ENCODE measurements at places on chromosomes 2 and 18.
A peak's percentile ranks its signal among the peaks of the same experiment; 100 is the strongest.

DNA sequence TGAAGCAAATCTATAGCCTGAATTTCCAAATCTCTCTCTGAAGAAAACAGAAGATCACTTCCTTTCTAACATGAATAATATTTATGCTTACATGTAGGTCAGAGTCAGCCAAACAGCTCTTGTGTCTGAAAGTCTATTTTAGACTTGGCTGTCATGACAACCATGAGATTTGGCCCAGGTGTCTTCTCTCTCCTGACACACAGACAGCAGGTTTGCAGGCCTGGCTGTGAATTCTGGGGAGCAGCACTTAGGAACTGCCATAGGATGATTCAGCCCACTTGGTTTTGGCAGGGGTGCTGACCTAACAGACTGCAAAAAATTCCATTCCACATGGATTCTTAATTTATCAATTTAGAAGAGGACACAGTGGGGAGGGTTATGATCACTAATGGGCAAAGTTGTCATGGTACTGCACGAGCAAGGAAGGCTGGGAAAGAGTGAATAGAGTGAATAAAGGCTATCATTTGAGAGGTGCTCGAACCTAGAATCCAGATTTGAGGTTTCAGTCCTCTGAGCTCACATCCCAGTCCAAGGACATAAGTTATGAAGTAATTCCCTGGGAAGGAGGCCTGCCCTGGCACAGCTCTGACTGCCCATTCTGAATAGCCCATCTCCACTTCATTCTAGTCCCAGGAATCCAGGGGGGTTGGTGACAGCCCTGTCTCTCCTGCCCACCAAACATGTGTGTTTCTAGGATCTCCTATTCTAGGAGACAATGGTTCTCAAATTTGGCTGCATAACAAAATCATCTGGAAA, 453.9 kb upstream of the TRIB2 start:
- DNase-seq: no peak

GRCh38 chr18:46693996-46694395, 37.0 kb upstream of the LOXHD1 start:
- DNase-seq: no peak

DNA sequence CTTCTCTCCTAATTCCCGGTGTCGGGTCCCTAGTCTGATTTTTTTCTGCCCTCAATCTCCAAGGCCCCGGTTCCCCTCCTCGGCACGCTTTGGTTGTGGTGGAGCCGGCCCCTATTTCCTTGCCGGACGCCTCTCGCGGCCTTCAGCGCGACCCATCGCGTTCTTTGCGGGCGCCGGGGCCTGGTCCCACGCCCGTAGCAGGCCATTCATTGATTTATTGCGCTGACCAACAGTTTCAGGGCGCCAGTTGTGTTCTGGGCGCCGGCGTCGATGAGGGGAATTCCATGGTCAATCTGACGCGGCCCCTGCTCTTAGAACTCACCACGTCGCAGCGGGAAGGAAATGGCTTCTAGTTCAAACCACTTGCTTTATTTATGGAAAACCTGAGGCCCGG, 396 bp downstream of the CNOT9 start:
- peak; percentile 69 for DNase-seq

GRCh38 chr2:184851576-184851975, 253.2 kb downstream of the ZNF804A start:
- no peak for DNase-seq

DNA sequence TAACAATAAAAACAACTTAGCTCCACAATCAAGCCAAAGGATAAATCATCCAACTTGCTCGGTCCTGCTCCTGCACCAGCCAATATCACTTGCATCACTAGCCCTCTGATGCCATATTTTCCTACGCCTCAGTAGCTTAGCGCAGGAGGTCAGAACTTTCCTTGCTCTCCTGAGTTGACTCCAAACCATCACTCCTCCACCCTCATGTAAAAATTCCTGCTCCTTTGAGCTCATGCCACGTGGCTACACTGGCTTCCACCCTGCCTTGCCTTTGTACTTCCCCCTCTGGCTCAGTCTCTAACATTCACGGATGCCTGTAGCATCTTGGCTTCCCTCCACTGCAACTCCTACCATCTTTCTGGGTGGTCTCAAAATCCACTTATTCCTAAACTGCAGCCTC, 25.2 kb downstream of the AAK1 start:
- no peak for DNase-seq

- DNase-seq: no peak
These were observed 89.7 kb downstream of the LRP1B start for GRCh38 chr2:142041105-142041504.

DNA sequence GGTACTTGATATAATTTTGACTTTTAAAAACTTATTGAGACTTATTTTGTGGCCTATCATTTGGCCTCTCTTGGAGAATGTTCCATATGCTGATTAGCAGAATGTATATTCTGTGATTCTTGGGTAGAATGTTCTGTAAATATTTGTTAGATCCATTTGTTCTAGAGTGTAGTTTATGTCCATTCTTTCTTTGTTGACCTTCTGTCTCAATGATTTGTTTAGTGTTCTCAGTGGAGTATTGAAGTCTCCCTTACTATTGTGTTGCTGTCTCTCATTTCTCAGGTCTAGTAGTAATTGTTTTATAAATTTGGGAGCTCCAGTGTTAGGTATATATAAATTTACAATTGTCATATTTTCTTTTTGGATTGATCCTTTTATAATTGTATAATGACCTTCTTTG, 349.6 kb upstream of the CWC22 start:
- DNase-seq: no peak

DNA sequence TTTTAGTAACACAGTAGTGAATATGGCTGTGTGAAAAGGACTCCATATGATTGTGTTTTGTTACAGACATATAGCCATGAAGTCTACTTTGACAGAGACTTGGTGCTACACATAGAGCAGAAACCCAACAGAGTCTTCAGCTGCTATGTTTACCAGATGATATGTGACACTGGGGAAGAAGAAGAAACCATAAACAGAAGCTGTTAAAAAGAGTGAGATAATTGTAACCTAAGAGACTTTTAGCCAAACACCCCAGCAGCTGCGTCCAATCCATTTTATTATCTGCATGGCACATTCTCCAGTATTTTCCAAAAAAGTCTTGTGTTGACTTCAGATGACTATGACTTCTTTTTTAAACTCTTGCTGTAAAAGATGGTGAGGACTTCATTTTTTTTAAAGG, 41.4 kb upstream of the CYBRD1 start:
- DNase-seq: no peak

GRCh38 chr2:38494394-38494793, 108.3 kb downstream of the HNRNPLL start:
- DNase-seq: no peak

GRCh38 chr2:151175864-151176263, 85.8 kb downstream of the RBM43 start:
- DNase-seq: no peak

- DNase-seq: no peak
These were observed 202.7 kb downstream of the MTX2 start for GRCh38 chr2:176471949-176472348.

GRCh38 chr2:15271941-15272542, 289.1 kb downstream of the NBAS start:
- DNase-seq: no peak

DNA sequence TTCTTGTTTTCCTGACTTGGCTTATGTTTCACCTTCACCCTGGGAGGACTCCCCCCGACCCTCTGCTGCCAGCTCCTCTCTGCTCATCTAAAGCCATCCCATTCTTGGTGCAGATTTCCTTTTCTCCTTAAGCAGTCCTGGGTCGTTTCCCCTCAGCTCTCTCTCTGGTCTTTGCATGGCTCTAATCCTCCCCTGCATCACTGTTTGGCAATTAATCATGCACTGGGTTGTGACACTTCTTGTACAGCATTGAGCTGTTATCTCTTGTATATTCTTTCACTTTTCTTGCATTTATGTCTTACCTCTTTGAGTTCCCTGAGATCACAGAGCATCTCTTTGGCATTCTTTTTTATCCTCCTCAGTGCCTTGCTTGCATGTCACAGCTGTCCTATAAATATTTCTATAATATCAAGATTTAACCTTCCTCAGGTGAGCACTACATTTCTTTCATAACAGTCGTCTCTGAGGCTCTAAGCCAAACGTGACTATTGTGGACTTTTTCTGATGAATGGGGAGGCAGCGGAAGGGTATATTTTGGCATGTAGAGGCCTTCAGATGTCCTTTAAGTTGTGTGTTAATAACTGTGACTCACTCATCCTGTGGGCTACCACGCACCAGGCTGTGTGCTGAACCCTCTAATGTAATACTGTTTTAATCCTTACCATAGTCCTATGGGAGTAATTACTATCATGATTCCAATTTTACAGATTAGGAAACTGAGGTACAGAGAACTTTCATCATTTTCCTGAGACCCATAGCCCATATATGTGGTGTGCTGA, 507.5 kb downstream of the SLC4A3 start:
- DNase-seq: no peak

DNA sequence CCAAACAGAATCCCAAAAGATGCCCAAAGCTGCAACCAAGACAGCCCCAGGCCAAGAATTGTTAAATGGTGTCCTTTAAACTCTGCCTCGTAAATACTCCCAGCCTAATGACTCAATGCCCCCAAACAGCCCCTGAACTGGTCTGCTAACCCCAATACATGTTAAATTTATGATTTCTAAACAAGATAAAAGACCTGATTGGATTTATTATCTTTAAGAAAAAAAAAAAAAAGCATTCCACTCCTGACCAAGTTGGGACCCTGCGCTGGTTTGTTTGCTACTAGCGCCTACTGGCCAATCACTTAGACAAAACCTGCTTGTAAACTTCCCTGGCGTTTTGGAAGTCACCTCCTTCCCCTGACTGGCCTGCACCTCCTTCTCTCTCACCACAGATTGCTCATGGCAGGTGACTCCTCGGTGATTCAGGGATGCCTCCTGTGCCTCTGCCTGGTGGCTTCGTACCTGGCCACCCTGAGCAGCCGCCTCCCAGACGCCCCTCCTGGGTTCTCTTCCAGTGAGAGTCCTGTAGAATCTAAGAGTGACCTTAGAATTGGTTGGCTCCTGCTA, 121.3 kb downstream of the BCL11A start:
- no peak for DNase-seq

DNA sequence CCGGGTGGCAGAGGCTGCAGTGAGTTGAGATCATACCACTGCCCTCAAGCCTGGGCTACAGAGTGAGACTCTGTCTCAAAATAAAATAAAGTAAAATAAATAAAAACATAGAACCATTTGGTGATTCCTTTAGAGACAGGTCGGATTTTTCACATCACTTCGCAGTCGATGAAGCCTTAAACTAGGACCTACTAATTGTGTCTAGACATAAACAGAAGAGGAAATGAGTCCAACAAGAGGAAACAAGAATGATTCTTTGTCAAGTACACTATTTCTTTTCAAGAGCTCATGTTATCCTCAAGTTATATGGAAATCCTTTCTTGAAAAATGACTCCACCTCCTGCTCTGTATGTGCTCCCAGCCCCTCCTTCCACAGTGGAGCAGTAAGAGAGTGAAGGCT, 758.9 kb downstream of the DPP10 start:
- no peak for DNase-seq

DNA sequence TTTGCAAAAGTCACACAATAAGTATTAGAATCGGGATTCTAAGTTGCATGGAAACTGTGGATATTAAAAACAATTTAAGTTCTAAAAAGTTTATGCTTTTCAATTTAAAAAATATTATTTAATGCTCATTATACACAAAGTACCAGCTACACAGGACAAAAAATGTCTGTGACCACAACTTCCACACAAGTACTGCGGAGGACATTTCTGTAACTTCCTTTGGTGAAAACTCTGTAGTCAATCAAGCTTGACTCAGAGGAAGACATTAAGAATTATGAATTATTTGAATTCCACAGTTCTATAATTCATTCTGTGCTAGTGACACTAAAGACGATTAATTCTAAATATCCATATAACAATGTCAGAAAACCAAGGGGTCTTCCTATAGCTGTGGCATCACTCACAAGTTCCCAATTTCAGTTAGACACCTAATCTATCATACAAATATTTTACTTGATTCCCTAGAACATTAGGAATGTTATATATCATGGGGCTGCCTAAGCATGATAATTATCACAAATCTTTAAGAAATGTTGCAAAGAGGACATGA, 120.5 kb downstream of the AFF3 start:
- no peak for DNase-seq

DNA sequence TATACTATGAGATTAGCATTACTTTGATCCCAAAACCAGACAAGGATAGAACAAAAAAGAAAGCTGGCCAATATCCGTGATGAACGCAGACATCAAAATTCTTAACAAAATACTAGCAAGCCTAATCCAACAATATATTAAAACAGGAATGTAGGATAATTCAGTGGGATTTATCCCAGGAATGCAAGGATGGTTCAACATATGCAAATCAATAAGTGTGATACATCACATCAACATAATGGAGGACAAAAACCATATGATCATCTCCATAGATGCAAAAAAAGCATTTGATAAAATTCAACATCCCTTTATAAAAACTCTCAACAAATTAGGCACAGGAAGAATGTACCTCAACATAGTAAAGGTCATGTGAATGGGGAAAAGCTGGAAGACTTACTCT, 158.5 kb downstream of the KCNE4 start:
- no peak for DNase-seq

DNA sequence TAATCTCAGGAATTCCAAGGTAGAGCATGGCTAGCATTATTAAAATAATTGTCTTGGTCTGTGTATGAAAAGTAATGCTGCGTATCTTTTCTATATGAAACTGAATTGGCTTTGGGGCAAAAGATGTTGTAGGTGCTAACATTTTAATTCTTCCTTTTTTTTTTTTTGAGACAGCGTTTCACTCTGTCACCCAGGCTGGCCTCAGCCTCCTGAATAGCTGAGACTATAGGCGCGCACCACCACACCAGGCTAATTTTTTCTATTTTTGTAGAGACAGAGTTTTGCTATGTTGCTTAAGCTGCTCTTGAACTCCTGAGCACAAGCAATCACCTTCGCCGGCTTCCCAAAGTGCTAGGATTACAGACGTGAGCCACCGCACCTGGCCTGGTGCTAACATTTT, 172.6 kb upstream of the STON1 start:
- DNase-seq: no peak

- no peak for DNase-seq
These were observed 82.0 kb downstream of the PHLPP1 start for GRCh38 chr18:62797329-62797728.

DNA sequence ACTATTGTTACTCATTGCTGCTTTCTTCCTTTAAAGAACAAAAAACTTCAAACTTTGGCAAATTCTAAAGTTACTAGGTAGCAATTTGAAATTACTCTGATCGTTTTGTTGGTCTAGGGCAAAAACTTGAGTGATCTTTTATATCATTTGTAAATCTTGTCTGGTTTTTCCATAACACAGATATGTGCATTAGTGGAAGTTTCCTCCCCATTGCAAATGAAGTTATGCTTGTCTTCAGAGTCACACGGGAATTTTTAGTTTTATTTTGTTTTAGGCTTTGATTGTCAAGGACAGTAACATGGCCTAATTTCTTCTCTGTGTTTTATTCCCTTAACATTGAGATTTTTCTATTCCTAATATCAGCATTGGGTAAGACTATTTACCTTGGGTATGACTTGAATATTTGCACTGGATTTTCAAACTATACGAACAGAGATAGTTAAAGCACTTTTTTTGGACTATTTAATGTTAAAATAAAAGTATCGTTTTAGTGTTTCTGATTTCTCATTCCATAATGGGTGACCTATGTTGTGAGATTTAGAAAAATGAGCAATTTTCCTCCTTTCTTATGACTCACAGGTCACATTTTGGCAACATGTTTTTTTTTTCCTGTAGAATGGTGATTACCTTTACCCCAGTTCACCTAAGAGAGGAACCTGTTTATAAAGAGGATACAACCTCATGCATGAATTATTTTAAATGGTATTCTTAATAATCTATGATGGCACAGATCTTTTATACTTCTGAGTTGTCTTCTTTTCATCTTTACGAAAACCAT, 65.0 kb downstream of the BABAM2 start:
- no peak for DNase-seq

- DNase-seq: no peak
These were observed 170.8 kb downstream of the FSHR start for GRCh38 chr2:48983551-48983950.

Measured in T-helper 2 cell treated with Interferon-gamma antibody and Interleukin-4, amounts not matched to agents 5 μg/mL and 100 μg/mL, for 36 hours (primary cell).